ENCODE measurements at places on chromosomes 12 and 14. TPM values are rescaled to one million over a fixed set of nuclear protein-coding genes. Genes with fewer than 3 reads are reported as not detected.

CCDC177 gene
- total RNA-seq, result not detected

CCDC38 gene
- total RNA-seq, result not detected

OR2AP1 gene
- not detected for total RNA-seq

FAR2 gene
- 5.6 TPM for total RNA-seq

NAA30 gene
- total RNA-seq, result 16.1 TPM

DBX2 gene
- total RNA-seq, result not detected

ITGA7 gene
- total RNA-seq, result 1.3 TPM

DNAH10 gene
- 0.64 TPM for total RNA-seq

DNA sequence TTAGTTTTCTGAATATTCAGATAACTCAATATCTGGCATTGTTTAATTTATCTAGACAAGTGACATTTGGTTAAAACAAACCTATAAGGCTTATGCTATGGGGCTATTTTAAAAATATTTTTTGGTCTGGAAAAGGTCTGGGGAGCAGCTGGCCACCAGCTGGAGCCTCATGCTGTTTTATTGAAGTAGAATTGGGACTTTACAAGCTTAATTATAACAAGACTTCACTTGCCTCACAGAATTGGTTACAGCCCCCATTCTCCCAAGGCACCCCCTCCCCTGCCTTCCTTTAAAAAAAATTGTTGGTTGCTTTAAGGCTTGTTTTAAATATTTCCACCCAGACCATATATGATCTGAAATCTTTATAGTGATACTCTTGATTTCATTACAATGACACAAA is 453.9 kb downstream of the ADAMTS20 start:
- DNase-seq, result no peak

- DNase-seq, result no peak
Observed at GRCh38 chr12:115667116-115667515, 610.4 kb downstream of the MED13L start.

- no peak for DNase-seq
Observed at GRCh38 chr14:64112867-64113678, 181.1 kb downstream of the ESR2 start.

DNA sequence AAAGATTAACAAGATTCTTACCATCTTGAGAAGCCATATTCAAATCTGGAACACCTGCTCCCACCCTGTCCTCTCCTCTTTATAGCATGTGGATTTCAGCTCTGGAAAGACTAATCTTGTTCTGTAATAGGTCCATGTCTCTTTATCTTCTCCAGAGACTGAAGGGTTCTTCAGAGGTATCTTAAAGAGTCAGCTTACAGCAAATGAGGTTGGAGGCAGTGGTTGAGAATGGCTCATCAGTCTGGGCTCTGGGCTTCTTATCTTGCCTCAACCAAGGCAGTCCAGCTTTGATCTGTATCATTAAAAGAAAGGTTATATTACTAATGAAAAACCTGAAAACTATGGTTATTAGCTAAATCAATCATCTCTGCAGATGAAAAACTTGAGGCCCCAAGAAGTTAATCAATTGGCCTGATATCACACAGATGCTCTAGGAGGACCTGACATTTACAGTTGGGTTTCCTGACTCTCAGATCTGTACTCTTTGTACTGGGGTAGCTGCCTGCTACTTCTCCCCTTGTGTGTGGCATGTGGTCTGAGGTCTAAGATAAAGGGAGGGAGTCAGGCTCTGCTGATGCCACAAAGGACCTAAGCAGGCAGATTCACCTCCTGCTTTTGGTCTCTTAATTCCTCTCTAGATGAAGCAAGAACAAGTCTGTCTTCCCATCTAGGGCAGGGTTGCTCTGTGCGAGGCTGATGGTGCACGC is 1.7 kb upstream of the AKAP6 start:
- DNase-seq, result no peak

GRCh38 chr14:24176599-24176998 is 4.7 kb downstream of the REC8 start:
- no peak for DNase-seq

- no peak for DNase-seq
Observed at GRCh38 chr14:20486684-20487395, 17.6 kb downstream of the PNP start.

DNA sequence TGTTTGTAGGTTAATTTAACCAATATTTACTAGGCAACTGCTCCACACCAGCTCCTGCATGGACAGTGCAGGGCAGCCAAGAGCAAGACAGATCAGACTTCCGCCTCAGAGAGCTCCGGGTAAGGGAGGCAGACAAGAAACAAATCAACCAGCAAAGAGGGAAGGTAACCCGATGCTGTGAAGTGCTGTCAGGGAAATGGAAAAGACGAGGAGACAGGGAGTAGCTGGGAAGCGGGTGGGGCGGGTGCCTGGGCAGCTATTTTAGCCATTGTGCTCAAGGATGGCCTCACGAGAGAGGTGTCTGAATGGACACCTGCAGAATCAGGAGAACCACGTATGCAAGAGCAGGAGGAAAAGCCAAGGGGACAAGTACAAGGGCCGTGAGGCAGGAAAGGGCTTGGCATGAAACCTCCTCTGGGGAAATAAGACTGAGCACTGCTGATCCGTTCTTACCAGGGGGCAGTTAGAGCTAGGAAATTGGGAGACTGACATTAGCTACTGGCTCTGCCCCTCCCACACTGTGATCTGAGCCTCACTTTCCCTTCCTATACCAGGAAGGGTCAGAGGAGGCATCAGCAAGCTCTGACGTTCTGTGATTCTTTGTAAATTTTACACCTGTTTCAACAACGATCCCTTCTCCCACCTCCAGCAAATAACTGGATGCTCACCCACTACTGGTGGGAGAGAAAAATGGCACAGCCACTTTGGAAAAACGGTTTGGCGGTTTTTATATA is 6.5 kb upstream of the TMEM119 start:
- DNase-seq, result no peak

GRCh38 chr12:53626702-53627169 is 554 bp upstream of the ATF7 start:
- DNase-seq, result no peak

- DNase-seq, result no peak
Observed at GRCh38 chr14:71932229-71932981, at the start of gene RGS6. Gene RGS6 (plus strand): TSS chr14:71932429.

DNA sequence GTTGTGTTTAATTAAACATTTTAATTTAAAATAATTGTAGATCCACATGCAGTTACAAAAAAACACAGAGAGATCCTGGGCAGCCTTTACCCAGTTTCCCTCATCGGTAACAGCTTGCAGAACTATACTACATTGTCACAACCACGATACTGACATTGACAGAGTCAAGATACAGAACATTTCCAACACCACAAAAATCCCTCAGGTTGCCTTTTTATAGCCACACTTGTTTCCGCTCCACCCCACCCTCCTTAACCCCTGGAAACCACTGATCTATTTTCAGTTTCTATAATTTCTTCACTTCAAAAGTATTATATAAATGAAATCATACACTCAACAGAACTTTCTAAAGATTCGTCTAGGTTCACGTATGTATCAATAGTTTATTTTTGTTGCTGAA is 458.8 kb upstream of the SOX5 start:
- DNase-seq, result no peak

- DNase-seq, result no peak
Observed at GRCh38 chr14:62689733-62690132, 355.5 kb downstream of the KCNH5 start.

- no peak for DNase-seq
Observed at GRCh38 chr12:65963862-65964240, 139.6 kb downstream of the HMGA2 start.

DNA sequence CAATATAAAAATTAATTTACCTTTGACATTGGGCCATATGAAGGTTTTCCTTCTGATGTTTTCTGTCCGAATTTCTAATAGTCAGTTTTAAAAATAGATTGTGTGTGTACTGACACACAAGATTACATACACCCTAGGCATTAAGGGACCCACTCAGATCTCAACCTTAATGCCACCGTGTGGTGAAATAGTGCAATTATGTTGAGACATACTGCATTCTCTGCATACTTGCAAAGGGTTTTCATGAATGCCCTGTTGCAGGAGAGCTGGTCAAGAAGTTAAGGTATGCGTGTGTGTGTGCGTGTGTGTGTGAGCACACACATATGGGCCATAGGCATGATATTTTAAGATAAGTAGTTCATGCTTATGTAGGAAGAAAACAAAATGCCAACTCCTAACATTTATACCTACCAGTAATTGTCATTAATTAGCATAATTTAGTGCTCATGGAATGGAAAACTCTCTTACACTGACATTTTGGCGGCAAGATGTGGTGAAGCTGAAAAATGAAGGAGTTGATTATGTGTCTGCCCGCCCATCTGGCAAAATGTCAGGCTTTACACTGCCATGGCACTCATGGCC is 58.8 kb downstream of the PIK3C2G start:
- peak; percentile 44 for DNase-seq

GRCh38 chr14:59926534-59926933 is 6.6 kb downstream of the LRRC9 start:
- DNase-seq, result no peak

GRCh38 chr14:99441918-99442317 is 38.7 kb downstream of the SETD3 start:
- no peak for DNase-seq

DNA sequence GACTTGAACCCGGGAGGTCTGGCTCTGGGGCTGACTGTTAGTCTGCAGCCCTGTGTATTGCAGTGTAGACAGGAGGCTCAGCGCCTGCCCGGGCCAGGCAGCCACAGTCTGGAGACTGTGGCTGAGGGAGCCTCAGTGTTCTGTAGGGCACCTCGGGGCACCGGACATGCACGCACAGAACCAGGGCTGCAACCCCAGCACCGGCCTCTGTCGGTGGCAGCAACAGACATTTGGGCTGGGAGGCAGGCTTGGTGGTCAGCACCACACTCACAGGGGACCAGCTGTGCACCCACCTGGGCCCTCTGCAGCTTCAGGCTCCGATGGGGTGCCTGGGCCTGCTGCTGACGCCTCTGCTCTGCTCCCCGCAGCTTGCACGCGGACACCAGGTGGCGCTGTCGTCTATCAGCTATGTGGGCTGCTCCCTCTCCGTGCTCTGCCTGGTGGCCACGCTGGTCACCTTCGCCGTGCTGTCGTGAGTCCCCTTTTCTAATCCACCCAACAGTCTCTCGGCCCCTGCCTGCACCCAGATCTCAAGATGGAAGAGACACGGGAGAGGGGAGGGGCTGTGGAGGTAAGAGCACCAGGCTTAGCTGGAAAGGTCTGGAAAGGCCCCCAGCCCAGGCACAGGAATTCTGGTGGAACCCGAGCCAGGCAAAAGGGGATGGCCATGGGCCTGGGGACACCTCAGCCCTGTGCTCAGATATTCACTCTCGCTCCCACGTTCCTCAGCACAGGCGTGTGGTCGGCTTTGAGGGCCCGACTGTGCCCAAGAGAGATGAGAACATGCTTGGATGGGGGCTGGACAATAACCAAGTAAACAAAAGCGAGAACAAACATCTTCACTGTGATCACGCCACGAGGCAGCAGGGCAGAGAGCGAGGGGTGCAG is 151.0 kb downstream of the ADGRD1 start:
- peak; percentile 48 for DNase-seq

DNA sequence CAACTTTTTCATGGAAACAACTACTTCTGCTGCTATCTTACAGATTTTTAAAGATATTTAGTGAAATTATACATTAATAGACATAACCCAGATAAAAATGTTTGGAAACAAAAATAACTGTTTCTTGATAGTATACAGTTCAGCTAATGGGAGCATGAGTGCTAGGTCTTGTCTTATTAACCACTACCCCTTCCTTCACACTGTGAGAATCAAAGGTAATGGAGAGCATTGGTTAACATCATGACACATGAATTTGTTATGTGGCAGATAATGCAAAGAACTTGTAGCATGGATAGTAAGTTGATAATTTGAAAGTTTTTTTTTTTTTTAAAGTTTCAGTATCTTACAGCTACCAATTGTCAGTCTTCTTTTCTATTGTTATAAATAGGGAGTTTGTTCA is 44.2 kb downstream of the CCDC91 start:
- no peak for DNase-seq

DNA sequence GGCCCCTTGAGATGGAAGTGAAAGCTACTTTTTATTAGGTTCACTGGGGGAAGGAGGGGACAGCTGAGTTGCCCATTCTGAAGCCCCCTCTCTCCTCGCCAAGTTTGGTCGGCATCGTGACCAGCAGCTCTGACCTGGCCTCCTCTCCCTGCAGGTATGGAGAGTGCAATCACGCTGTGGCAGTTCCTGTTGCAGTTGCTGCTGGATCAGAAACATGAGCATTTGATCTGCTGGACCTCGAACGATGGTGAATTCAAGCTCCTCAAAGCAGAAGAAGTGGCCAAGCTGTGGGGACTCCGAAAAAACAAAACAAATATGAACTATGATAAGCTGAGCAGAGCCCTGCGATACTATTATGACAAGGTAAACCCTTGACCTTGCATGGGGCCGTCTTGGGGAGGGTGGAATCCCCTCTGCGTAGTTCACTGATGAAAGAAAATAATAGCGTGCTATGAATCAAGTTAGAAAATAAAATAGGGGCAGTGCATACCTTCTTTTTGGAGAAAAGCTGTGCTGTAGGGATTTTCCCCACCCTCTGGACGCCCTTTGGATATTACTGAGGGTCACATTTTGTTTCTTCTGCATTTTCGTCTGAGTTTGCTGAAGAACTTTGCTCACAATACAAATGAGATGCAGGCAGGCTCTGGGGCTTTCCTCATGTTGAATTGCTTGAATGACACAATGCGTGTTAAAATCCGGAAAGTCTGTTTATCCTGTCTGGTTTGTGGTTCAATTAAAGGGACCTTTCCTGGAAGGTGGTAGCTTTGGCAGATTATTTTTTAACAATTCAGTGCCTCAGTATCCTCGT is 29.4 kb downstream of the ELK3 start:
- DNase-seq, result no peak

GRCh38 chr12:25368557-25368956 is 117.8 kb upstream of the KRAS start:
- DNase-seq, result no peak

DNA sequence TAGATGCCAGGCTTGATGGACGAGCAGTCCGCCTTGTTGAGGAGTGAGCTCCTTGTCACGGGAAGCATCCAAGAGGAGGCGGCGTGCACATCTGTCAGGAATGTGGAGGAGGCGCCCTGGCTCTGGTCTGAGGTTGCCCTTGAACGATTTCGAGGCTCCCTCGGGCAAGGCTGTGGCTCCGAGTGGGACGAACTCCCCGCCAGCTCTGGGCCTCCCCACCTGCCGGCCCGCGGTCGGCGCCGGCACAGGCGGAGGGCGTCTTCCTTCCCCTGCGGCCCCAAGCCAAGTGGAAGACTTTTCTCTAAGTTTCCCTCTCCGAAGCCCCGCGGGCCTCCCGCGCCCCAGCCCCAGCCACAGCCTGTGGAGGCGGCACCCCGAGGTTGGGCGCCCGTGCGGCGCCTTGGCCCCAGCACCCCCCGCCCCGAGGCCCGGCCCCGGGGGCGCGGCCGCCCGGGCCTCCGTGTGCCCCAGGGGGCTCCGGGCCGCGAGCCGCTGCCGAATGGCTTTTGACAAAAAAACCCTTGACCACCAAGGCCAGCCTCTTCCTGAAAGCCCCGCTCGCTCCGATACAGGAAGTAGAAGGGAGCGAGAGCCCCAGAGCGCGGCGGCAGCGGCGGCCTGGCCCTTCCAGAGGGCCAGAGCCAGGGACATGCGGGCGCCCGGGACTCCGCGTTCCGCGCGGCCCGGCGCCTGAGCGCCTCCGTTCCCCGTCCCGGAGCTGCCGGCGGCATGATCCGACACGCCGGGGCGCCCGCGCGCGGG is at the start of gene RIN3:
RIN3 (plus strand) TSS at position 578 of the 762 bp plus-strand sequence; CDS start at position 730, 152 bp downstream.
- DNase-seq, result peak; percentile 68

- no peak for DNase-seq
Observed at GRCh38 chr14:93107453-93107852, 8.3 kb downstream of the ITPK1 start.

GRCh38 chr14:69005432-69006148 is 26.5 kb upstream of the ACTN1 start:
- peak; percentile 84 for DNase-seq

GRCh38 chr14:59022144-59022543 is 166.3 kb upstream of the DAAM1 start:
- no peak for DNase-seq

GRCh38 chr14:76956316-76957090 is 72.0 kb downstream of the IRF2BPL start:
- DNase-seq, result peak; percentile 93
